ENCODE measurements at places on chromosomes 11 and 22.

- no peak for DNase-seq
Observed at GRCh38 chr11:26087120-26087935, 244.6 kb upstream of the ANO3 start.

- no peak for DNase-seq
Observed at GRCh38 chr11:14026961-14027360, 64.4 kb downstream of the SPON1 start.

DNA sequence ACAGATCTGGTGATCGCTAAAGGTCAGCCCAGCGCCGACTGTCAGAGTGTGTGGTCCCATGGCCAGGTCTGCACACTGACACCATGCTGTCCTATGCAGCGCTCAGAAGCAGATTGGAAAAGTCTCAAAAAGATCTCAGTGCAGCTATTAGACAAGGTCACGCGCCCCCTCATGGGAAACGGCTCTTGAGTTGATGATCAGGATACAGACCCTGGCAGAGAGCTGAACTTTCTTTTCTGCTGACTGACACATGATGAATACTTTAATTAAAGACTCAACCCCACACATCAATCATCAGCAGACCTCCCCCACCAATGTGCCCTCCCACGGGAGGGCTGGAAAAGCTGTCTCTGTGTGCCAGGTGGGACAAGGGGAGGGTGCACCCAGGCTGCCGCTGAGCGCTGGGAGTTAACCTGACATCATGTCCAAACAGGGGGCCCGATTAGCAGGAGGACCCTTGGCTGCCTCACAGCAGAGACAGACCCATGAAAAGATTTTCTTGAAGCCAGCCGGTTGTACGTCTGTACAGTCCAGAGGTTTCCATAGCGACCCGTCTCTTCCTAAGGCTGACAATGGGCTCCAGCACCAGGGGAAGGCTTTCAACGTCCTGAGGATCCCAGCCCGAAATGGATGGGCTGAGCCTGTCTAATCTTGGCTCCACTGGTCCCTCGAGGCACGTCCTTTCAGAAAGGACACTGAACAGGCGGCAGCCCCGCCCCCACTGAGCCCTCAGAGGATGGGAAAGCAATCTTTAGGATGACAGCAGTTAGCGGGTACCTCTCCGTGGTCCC, 26.9 kb downstream of the RASD2 start:
- no peak for DNase-seq

GRCh38 chr11:117658809-117659208, 138.2 kb downstream of the DSCAML1 start:
- no peak for DNase-seq

GRCh38 chr22:30159561-30160353, 79.5 kb downstream of the HORMAD2 start:
- no peak for DNase-seq

DNA sequence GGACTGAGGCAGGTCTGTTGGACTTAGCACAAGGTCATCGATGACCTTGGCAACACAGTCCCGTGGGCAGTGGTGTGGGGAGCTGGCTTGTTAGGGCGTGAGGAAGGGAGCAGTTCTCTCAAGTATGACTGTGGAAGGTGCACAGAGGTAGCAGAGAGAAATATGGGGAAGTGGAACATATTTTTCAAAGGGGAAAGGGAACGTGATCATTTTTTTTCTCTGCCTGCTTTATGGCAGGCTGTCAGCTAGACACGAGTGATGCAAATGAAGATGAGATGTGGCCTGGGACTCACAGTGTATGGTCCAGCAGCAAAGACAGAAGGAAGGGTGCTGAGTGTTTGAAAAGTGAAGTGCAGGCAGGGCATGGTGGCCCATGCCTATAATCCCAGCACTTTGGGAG, 30.6 kb downstream of the ADAMTS8 start:
- no peak for DNase-seq

- DNase-seq = no peak
Observed at GRCh38 chr11:31499576-31500178, 9.7 kb downstream of the IMMP1L start.

- no peak for DNase-seq
Observed at GRCh38 chr11:6682591-6682935, 577 bp downstream of the MRPL17 start.

DNA sequence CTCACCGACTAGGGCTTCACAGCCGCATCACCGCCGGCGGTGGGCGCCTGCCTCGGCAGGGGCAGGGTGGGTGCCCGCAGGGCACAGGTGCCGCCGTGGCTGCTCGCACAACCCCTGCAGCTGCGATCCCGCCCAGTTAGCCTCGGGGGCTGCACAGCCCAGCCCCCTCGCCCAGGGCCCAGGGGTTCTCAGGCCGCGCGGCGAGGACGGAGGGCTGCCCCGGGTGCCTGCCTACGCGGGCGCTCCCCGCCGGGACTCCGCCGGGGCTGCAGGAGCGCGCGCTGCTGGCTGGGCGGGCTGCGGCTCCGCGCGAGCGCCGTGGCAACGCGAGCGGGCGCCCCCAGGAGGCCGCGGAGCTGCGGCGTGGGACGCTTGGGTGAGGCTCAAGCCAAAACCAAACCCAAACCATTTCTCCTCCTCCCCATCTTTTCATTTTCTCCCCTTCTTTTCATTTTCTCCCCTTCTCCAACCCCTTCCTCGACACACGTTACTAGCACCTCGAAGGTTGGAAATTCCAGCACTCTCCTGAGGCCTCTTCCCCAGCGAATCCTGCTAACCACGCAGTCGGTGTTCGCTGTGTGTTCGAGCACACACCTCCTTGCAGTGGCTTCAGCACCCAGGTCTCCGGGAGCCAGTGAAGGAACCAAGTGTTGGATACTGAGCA, at the start of gene MICAL3:
MICAL3 (minus strand) TSS at position 286 of the 664 bp plus-strand sequence. CDS start 117,749 bp downstream, outside the sequence.
- DNase-seq = peak; percentile 43

GRCh38 chr22:33221568-33221967, 163.4 kb upstream of the SYN3 start:
- no peak for DNase-seq

GRCh38 chr11:128725630-128726319, 31.9 kb downstream of the FLI1 start:
- DNase-seq = no peak

- DNase-seq = no peak
Observed at GRCh38 chr11:12840871-12841660, 166.8 kb downstream of the TEAD1 start.

DNA sequence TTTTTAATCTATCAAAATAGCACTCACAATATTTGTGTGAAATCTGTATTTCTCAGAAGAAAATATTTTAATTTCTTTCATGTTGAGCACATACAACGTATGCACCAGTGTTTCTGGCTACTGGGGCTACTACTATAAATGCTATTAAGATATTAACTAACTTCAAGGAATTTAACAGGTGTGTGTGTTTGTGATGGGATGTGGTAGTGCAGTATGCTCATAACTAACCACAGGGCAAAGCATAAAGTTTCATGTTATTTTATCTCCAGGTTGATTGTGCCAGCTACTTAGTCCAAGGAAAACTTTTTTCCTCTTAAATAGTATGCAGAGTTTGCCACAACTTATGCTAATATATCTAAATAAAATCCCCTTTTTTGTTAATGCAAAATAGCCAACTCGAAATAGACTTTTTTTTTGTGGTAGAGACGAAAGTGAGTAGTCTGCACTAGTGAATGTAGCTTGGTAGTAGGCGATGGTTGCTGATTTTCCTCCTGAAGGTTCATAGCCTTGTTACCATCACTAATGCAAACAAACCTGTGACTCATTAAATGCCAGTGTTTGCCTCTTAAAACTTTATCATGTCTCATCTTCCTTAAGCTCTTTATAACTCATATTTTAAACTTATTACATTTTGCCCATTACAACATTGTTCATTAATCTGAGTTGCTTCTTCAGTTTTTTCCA, 565.5 kb upstream of the ANO3 start:
- DNase-seq = no peak

DNA sequence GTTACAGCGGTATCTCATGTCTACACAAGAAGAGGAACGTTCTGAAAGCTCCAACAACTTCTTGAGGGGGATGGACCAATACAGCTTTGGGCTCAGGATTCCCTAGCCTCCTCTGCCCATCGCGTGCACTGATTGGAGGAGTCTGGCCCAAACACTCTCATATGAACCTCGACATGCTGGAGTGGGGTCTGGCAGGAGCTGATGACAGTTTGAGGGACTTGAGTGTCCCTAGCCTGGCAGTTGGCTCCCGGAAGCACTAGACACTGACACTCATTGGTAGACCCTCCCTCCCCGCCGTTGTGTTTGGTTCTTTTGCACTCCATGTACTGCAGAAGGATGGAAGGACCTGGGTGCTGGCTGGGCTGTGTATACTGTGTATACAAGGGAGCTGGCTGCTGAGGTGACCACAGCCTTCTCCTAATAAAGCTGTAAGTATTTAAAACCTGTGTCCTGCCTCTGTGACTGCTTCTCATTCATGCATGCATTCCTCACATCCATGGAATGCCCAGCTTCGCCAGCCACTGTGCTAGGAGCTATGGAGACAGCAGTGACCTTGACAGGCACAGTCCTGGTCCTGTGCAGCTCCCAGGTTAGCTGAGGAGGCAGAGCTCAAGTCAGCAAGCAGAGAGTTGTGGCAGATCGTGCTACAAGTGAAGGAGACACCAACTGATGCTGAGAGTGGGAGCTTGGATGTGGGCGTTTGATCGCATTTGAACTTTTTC, 27.9 kb downstream of the ADAMTS15 start:
- no peak for DNase-seq

- DNase-seq = no peak
Observed at GRCh38 chr11:10823152-10823579, 14.4 kb upstream of the EIF4G2 start.

GRCh38 chr22:40597526-40598430, 38.7 kb downstream of the MRTFA start:
- no peak for DNase-seq

DNA sequence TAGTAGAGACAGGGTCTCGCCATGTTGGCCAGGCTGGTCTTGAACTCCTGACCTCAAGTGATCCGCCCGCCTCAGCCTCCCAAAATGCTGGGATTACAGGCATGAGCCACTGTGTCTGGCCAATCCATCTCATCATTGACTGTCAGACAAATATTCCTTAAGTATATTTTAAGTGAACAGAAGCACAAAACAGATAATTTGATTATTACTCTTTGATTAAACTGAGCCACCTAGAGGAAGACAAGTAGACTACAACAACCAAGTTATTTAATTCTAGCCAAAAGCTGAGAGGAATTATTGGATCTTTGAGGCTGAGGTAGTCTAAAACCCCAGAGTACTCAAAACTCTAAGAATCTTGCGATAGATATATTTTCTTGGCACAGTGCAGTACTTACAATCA, 1.2 kb downstream of the ACRV1 start:
- no peak for DNase-seq

- no peak for DNase-seq
Observed at GRCh38 chr11:116864531-116864930, 27.1 kb upstream of the APOA1 start.

DNA sequence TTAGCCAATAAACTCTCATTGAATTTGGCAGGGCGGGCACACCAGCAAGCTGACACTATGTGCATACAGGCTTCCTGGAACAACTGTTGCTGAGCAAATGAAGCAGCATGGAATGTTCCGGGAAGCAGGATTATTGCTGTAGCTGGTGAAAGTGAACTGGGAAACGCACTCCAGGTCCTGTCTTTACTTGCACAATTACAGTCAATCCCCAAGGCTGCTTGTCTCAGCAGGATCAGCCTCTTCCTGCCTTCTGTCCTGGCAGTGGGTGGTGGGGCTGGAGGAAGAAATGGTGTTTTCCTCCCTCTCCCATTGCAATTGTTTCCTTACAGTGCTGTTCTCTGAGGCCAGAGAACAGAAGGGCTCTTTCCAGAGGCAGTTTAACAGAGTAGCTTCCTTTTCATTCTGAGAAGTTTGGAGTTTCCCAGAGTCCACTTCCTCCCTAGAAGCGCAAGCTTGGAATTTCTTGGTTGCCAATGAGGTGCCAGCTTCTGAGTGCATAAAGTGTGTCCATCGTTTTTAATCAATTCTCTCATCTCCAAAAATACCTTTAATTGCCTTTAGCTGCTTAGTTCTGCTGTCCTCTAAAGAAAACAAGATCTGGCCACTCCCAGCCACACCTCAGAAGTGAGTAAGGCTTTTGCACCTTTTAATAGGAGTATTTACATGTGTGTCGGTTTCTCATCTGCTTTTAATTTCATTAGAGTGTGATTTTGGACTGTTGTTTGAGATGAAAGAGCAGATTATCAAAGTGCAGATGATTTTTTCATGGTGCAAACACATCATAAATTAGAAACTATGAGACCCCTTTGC, 19.9 kb downstream of the CD44 start:
- no peak for DNase-seq

GRCh38 chr11:46918083-46918787, at the start of gene LRP4:
LRP4 (minus strand) TSS chr11:46918550; CDS start chr11:46918379, 171 bp downstream.
- DNase-seq = no peak

DNA sequence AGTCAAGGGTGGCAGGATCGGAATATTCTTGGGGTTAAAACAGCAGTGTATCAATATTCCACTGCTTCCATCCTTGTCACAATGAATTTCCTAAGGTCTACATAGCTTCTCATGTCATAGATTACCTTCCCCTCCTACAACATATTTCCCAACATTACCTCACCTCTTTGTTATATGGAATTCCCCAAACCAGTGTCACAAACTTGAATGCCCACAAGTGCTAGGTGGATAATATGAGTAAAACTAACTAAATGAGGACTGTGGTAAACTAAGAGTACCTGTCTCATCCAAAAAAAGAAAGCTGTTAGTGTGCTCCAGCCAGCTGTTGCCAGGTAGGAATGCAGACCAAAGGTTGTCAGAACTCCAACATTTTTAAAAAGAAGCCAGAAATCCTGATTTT, 17.0 kb upstream of the NUCB2 start:
- no peak for DNase-seq

Data from NCI-H1048 (cell line).